Motor neuron (in vitro differentiated cells): ENCODE measurements at places on chromosomes 3 and 15.

DNA sequence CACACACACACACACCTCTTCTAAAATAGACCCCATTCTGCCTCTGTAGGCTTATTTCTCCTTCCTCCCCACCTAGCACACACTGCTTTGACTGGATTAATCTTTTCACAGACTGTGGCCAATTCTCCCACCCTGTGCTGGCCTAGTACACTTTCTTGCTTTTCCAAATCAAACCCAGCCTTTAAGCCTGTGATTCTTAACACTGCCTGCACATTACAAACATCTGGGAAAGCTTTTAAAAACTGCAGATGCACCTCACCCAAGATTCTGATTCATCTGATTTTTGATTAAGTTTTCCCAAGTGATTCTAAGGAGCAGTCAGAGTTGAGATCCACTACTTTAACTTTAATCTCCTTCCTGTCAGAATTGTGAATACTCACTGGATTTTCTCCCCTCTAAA lies 12.8 kb downstream of the CSNK1G1 start:
- ATAC-seq = no peak

- ATAC-seq = no peak
Observed at GRCh38 chr3:12393894-12394293, 90.4 kb upstream of the TSEN2 start.

DNA sequence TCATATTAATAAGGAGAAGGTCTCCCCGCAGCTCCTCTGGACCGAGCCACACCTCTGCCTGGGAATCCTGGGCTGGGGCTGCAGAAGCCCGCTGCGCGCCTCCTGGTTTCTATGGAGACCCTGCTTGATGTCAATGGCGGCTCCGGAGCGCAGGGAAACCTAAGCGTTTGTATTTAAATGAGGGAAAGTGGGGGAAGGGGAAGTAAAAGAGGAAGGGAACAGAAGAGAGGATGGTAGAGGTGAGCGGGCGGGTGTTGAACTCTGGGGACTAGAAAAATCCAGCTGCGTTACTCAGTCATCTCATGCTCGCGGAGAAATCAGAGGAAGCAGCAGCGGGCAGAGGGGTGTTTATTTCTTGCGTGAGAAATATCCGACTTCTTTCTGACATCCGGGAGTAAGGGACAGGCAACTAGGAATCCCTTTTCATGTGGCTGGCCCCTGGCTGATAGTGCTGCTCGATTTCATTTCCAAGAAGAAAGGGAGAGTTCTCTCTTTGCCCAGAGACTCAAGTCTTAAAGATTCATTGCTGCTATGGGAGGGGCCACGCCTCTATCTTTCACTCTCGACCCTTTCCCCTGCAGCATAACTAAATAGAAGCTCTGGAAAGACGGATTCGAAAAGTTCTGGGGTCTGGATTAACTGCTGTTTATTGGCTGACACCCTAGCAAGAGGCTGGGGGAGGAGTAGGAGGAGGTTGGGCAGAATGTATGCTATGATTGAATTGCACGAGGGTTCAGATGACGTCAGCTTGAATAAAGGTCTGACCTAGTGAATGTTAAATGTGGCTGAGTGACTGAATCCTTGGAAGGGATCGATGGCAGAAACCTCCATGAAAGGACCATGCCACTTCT lies 110.5 kb upstream of the GAP43 start:
- ATAC-seq = peak; percentile 83

- no peak for ATAC-seq
Observed at GRCh38 chr3:46852839-46853355, 10.3 kb downstream of the MYL3 start.

GRCh38 chr15:66648588-66648987 lies 53.4 kb upstream of the SMAD6 start:
- no peak for ATAC-seq

DNA sequence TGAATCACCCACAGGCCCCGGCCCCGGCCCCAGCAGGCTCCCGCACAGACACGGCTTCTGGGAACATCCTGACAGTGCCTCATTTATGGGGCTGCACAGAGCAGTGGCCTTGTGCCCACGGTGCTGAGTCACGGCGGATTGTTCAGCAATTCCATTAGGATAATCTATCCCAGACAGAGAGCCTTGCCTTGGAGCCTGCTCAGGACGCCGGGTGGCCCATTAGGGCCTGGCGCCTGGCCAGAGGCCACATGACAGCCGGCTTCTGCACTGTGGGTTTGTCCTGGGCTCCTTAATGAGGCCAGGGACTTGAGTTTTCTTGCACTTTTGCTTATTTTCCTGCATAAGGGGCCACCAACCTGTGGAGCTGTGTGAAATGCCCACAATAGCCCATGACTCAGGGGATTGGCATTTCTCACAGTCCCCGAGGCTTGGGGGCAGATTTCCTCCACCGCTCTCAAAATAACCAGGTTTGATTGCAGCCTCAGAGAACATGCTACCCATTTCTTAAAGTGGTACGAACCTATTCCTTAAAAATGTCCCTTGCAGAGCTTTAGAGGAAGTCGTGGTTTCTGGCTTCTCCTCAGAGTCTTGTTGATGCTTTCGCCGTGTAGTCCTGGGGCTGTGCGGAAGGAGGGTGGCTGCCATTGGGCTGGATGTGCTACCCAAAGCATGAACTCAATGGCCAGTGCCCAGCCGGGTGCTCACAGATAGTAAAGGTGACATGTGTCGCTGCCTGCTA lies 19.0 kb downstream of the SYNM start:
- peak; percentile 96 for ATAC-seq

DNA sequence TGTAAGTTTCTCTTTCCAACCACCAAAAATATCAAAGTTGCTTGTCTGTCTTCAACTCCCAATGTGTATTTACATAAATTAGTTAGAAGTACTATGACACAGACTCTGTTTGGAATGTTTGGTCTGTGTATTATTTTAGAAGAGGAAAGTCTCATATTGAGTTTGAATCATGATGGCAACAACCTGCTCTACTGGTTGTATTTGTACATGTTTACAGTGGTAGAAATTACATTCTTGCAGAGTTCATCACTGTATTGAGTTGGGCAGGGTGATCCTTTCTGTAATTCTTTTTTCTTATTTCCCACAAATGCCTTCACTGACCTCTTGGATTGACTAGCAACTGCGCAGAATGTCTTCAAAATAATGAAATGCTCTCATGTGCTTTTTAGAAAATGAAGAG lies 149.6 kb downstream of the CHL1 start:
- ATAC-seq = no peak

DNA sequence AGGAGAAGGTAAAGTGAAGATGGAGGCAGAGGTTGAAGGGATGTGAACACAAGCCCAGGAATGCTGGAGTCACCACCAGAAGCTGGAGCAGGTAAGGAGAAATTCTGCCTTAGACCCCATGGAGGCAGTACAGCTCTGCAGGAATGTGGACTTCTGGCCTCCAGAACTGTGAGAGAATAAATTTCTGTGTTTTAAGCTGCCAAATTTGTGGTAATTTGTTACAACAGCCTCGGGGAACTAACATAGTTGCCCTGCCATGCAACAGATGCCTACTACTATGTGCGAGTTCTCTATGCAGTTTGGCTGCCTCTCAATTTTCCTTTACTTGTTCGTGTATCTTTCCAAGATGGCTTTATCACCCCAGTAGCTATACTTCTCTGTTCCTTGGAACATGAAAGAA lies 394.1 kb downstream of the TUSC7 start:
- ATAC-seq = no peak

GRCh38 chr3:56339244-56339643 lies 129.0 kb downstream of the ERC2 start:
- no peak for ATAC-seq
